ENCODE measurements at places on chromosomes 7 and 10.
A peak's percentile ranks its signal among the peaks of the same experiment; 100 is the strongest.

GRCh38 chr7:54932818-54933543 is 85.8 kb upstream of the EGFR start:
- DNase-seq = no peak

DNA sequence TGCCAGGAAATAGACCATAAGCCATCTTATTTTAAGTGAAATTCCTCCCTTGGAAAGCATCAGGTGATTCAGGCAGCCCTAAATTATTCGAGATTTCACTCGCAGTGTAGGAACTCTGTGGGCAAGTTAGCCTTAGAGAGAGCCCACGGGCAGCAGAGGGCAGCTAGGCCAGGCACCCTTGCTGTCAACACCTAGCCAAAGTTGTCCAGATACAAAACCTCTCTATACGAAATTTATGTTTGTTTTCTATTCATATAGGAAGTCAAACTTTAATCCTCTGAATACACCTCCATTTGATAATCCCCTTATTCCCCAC is 1043.5 kb downstream of the GATA3 start:
- DNase-seq = no peak

DNA sequence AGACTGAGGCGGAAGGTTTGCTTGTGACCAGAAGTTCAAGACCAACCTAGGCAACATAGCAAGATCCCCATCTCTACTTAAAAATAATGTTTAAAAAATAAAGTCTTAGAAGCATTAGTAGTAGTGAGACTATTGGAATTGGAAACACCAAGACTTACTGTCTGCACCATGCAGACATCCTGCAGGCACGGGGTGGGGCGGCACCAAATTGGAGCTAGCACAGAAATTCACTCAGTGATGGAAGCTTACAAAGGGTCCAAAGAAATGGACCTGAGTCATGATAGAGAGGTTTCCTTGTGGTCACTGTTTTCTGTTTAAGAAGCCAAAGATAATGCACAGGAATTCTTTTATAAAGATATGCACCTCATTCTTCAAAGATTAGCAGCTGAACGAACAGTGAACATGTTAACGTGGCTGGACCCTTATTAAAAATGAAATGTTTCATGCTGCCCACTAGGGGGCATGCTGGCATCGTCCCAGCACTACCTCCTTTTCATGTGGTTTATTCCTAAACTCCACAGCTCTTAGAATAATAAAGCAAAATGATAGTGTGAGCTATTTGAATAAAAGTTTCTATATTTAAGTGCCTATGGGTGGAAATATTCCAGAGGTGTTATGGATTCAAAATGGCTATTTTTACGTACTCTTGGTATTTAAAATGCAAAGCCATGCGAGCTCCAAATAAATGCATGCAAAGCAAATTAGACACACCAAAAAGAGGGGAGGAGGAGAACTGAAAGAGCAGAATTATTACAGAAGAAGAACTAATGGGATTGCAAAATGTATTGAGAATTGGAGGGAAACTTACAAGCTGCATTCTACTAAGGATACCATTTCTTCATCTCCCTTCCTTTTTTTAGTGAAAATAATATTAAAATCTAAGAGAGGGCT is 28.6 kb downstream of the PDSS1 start:
- peak; percentile 18 for DNase-seq

GRCh38 chr7:30046127-30046770 is 18.0 kb downstream of the PLEKHA8 start:
- DNase-seq = no peak

DNA sequence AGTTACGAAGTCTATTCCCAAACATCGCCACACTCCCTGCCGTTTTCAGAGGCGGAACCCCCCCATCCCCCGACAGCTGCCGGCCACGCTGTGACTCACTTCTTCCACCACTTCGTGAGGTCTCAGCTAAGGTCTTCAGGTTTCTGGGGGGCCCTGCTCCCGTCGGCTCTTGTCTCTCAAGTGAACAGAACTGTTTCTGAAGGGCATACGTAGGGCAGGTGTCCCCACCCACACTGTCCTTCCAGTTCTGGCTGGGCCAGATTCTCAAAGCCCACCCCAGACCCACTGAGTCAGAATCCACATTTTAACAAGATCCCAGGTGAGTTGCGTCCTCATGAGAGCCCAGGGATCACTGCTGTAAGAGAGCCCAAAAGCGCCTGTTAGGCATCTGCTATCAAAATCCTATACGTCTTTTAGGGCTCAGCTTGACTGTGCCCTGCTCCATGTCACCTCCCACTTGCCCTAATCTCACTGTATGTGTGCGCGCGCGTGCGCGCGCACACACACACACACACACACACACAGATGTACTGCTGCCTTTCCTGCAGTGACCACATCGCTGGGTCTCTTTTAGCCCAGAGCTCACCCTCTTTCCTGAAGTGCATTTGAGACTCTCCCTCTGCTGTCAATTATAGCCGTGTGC is 78.8 kb downstream of the PROSER2 start:
- DNase-seq = no peak

DNA sequence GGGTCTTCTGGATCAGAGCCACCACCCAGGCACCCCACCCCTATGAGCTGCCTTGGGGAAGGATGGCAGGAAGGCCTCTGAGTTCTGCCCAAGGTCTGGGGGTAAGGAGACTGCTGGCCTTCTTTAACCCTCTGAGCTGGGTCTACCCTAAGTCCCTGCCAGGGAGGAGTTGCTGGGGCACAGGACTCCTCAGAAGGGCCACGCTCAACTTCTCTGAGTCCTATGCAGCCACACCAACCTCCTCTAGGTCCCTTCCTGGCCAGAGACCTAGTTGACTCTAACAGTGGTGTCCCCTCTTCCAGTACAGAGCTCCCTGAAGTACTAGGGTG is 2.6 kb upstream of the NEURL1 start:
- no peak for DNase-seq

DNA sequence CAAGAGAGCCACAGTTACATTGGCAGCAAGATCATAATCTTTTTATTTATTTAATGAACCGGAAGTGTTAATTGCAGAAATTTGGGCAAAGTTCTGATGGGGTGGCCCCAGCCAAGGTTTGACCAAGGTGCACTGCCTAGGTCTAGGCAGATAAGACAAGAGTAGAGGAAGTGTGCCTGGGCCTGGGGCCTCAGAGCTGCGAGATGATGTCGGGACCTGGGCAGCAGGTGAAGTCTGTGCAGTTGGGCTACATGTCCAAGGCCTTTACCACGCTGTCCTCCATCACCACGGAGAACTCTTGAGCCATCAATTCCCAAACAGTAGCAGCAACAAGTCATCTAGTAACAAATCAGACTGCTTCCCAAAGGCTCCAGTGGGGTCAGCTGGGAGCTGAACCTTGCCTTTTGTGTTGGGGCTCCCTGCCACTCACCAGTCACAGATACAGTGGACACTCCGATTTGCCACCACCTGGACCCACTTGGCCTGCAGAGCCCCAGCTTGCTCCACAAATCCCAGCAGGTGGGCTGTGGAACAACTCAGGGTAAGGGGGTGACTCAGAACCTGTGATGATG is 52.5 kb upstream of the COMTD1 start:
- DNase-seq = no peak

All from stimulated activated CD8-positive, alpha-beta memory T cell treated with anti-CD3 and anti-CD28 coated beads, Interleukin-12 subunit alpha, Interleukin-12 subunit beta, amount 100 ng/mL, for 1 hour (primary cell).